ENCODE measurements at places on chromosomes 16 and 17.

DNA sequence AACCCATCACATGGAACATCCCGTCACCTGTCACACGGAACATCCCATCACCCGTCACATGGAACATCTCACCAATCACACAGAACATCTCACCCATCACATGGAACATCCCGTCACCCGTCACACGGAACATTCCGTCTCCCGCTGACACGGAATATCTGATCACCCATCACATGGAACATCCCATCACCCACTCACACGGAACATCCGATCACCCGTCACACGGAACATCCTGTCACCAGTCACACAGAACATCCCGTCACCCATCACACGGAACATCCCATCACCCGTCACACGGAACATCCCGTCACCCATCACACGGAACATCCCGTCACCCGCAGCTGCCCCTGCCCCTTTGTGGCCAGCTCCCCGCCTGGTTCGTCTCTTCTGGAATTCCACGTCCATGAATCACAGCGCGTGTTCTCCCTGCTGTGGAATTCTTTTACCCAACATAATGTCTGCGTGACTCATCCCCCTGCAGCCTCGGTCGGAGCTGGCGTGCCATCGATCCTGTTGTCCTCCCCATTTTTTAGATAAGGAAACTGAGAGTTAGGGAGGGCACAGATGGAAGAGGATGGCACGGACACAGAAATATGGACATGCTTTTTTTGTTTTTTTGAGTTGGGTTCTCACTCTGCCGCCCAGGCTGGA lies 5.6 kb downstream of the CPNE7 start:
- no peak for DNase-seq

GRCh38 chr16:70685061-70685937 lies 554 bp downstream of the MTSS2 start:
- DNase-seq = peak; percentile 70

GRCh38 chr17:7574176-7574953 lies 5.1 kb upstream of the CD68 start:
- no peak for DNase-seq

- no peak for DNase-seq
Measured at GRCh38 chr16:71689901-71690300, 34.6 kb downstream of the PHLPP2 start.

DNA sequence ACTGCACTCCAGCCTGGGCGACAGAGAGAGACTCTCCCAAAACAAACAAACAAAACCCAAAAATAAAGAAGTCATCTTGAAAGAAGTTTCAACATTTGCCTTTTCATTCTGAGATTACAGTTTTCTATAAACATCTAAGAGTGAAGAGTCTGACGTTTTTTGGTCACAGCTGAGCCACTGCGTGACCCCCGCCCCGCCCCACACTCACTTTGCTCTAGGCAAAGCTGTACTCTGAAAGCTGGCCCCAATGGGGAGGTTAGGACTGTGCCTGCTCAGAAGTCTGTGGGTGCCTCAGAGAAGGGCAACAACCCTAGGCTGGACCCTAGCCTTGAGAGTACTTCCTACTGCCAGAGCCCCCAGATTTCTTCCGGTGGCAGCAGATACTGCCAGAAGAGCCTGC lies 19.3 kb downstream of the CYB5D2 start:
- no peak for DNase-seq

GRCh38 chr17:67245694-67246402 lies 852 bp upstream of the HELZ start:
- peak; percentile 39 for DNase-seq

- DNase-seq = no peak
Measured at GRCh38 chr16:24156777-24157176, 99.4 kb upstream of the CACNG3 start.

DNA sequence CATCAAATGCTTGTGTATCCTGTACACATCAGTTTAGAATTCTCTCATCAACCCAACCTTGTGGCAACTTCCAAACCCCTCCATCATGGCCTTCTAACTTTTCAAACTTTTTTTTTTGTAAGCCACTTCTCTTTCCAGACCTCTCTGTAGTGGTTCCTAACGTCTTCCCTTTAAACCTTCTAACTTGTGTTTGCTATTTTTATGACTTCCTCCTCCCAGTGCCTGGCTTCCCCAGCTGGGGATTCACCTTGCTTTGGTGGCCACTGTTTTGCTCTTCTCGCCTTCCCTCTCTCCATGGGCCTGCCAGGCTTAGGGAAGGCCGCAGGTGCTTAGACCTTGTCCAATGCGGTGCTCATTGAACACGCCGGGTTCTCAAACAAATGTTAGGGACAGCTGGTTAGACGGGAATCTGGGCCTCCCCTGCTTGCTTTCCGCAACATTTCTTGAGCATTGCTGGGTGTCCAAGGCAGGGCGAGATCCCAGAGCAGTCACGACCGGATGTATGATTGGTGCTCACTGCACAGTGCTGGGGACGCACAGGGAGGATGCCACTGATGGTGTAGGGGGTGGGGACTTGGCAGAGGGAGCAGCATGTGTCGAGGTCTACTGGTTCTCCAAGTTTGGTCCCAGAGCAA lies 1.1 kb upstream of the XYLT2 start:
- no peak for DNase-seq

DNA sequence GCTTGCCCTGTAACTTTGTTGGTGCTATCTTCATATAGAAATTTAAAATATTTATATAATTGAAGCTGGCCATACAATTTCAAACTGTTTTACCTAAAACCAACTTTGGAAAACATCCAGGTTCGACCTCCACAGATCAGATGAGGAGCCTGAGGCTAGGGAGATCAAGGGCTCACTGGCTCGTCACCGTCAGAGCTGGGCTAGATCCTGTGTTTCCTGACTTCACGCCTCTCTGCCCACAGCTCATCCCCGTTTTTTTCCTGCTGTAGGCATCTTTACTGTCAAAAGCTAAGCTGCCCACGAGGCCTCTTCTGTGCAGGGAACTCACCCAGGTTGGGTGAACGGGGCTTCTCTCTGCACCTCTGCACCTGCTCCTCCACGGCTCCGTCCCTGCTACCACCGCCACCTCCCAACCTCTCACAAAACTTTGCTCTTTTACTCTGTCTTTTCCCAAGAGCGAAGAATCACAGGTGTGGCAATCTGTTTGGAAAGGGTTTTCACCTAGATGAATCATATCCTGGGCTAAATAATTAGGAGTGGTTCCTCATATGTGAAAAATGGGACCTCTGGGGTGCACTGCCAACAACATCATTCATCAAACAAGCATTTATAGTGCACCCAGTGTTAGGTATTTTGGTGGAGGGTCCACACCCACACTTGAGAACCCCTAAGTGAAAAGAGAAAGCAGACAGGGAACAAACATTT lies 24.8 kb upstream of the KDM6B start:
- DNase-seq = no peak

DNA sequence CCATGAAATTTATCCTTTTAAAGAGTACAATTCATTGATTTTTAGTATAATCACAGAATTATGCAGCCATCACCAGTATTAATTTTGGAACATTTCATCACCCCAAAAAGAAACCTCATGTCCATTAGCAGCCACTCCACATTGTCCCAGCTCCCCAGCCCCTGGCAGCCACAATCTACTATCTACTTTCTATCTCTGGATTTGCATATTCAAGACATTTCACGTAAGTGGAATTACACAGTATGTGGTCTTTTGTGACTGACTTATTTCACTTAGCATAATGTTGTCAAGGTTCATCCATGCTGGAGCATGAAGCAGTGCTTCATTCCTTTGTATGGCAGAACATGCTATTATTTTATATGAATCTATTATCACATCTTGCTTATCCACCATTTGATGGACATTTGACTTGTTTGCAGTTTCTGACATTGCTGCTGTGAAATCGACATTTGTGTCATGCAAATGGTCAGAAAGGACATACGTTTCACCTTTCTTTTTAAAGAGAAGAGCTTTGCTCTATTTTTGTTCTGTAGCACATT lies 10.7 kb downstream of the METTL9 start:
- DNase-seq = no peak

- no peak for DNase-seq
Measured at GRCh38 chr16:55576384-55576783, 9.9 kb downstream of the CAPNS2 start.

- no peak for DNase-seq
Measured at GRCh38 chr16:85562093-85562786, 50.9 kb upstream of the GSE1 start.

GRCh38 chr16:80569440-80570105 lies 28.8 kb downstream of the DYNLRB2 start:
- DNase-seq = no peak

DNA sequence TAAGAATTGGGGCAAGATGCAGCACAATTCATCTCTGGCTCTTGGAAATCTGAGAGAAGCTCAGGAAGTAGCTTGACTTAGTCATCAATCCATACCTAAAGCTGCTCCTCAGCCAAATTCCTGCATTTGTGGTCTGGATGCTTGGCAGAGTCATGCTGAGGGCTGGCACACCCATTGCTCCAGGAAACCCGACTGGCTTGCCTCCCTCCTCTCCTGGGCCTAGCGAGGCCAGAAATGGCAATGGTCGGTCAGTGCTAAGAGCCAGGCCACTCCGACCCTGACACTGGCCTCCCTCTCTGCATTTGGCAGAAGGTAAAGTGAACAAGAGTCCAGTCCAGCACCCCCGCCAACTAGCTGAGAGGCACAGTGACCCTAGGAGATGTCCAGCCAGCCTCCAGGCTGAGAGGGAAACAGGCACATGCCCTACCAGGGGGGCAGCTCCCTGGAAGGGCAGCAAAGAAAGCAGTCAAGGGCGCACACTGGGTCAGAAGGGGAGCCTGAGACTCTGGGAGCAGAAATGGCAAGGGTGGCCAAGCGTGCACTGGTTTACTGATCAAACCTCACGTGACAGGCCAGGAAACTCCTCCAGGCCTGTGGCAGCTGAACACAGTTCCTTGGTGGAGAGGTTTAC lies 10.0 kb downstream of the POLDIP2 start:
- DNase-seq = no peak

DNA sequence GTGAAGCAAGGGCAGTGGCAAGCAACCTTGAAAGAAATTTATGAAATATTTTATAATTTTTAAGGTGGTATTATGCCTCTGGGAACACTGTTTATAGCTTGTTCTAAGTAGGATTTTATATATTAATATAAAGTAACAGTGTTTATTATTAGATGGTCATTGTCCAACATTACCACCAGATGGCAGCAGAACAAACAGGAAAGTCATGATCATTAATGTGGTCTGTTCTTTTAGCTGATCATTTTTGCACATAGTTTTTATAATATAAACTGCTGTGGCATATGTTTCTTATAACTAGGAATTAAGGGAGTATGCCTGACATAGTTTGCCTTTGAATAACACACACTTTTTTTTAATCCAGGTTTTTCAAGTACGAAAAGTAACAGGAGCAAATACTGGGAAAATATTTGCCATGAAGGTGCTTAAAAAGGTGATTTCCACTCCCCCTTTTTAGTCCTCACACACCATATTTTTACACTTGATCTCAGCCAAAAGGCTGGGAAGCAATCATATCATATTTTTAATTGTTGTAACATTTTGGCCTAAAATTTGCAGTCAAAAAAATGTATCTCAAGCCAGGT lies 21.4 kb downstream of the RPS6KB1 start:
- DNase-seq = peak; percentile 76

- no peak for DNase-seq
Measured at GRCh38 chr17:49821916-49822315, 26.0 kb downstream of the TAC4 start.

GRCh38 chr16:87690911-87691685 lies 74.7 kb downstream of the KLHDC4 start:
- no peak for DNase-seq

GRCh38 chr16:11698271-11698689 lies 30.0 kb downstream of the SNN start:
- DNase-seq = no peak

DNA sequence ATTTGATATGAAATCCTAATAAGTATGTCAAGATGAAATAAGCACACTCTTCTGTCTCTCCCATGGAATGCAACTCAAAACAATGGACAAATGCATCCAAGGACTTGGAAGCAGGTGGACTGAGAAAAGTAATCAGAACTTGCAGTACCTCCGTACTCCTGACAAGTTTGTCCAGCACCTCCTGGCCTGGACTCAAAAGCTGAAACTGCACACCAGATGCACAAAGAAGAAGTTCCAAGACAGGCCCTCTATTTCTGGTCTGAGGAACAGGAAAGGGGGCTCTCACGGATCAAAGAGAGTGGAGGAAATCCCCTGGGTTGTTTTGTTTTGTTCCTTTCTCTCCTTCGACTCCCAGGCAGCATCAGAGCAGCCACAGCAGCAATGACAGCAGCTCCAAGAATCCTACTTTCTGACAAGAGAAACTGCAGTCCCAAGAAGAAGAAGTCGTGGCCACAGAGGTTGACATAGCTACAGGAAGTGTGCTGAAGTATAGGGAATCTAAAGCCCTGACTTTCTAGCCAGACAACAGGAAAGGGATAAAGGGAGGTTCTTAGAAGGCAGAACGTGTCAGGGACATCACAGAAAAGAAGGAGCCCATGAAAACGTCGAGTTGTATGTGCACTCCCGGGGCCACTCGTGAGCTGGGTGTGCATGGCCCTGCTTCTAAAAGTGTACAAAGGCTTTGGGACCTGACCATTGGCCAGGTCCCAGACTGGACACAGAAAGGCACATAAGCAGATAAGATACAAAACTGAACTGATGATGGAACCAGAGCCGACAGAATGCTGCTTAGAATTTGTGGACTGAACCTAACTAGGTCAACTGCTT lies 29.3 kb downstream of the AKAP10 start:
- peak; percentile 17 for DNase-seq

GRCh38 chr17:55660178-55660886 lies 62.3 kb downstream of the TMEM100 start:
- DNase-seq = no peak

DNA sequence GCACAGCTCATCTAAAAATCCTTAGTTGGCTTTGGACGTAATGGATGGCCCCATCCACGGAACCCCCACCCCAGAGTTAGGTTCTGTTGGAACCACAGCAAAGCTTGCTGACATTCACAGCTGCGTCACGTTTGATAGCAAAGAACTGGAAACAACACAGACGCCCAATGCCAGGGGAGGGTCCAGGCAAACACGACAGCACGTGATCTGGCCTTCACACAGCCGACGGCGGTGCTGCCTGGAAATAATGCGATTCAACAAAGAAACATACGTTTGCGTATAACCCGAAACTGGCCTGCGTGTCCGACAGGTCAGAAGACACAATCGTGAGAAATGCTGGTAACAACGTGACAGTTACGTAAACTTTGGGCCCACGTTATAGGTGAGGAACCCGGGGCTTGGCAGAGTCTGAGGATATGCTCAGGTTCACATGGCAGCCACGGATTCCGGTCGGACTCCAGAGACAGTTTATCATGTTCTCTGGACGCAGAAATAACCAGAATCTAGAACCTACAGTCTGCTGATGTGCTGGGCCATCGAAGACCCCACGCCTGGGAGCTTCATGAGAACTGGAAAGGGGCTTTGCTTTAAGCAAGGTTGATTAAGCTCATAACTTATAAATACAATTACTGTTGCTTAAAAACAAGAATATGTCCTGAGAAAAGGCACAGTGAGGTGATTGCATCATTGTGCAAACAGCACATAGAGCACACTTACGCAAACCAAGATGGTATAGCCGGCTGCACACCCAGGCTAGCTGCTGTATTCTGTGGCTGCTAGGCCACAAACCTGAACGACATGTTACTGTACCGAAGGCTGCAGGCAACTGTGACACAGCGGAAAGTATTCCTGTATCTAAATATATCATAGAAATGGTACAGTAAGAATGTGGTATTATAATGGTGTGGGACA lies 70.4 kb downstream of the RPH3AL start:
- DNase-seq = no peak

All from erythroblast (primary cell).